ENCODE measurements at places on chromosomes 4 and X.

DNA sequence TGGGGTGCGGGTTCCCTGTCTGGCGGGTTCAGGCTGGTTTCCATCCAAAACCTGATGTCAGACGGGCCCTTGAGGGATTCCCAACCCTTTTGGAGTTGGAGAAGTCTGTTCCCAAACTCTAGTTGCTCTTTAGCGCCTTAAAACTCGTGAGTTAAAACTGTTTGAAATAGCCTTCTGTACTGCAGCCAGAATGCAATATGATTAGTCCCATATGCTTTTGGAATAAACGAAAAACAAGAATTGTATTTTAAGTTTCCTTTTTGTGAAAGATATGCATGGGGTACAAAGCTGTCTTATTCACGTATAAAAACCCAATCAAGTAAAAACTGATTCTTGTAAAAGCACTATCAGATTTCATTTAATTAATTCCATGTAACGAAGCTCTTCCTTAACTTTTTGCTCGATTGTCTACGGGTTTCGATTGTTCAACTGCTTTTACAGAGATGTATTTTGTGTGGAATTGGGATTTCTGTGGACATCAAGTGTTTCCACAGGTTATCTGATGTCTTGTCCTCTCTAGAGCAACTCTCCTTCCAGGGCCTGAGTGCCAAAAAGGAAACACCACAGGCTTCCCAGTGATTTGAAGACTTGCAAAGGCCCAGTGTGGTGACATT is 49.5 kb downstream of the CLDN34 start:
- DNase-seq = no peak

DNA sequence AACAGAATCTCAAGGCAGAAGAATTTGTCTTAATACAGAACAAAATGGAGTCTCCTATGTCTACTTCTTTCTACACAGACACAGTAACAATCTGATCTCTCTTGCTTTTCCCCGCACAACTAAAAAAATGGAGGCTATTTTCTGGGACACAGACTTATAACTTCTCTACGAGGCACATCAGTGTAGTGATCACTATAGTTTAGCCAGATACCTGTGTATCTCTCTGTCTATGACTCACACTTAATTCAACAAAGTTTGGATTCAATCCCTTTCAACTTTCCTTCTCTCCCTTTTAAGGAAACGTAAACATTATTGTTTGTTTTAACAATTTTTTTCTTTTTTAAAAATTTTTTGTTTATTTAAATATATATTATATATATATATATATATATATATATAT is 29.4 kb downstream of the APELA start:
- no peak for DNase-seq

DNA sequence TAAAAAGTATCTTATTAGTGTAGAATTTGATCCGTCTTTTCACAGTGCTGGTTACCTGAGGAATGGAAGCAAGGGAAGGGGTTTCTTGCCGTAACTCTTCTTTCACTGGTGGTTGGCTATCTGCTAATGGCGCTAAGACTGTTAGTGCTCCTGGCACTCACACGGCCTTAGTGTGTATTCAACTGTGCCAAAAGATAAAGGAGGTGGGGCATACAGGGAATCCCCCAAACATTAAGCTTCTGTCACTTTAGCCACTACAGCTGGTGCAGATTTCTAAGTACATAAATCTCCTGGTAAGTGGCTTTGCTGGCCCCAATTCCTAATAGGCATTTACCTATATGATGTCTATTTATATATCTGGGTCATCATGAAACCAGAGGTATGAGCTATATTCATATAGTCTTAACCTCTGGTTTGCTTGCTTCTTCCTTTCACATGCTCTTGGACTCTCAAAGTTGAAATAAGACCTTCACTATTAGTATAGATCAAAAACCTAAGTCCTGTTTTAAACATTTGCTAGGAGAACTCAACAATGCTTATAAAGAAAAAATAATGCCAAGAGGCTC is 95.1 kb downstream of the TSPAN7 start:
- no peak for DNase-seq

DNA sequence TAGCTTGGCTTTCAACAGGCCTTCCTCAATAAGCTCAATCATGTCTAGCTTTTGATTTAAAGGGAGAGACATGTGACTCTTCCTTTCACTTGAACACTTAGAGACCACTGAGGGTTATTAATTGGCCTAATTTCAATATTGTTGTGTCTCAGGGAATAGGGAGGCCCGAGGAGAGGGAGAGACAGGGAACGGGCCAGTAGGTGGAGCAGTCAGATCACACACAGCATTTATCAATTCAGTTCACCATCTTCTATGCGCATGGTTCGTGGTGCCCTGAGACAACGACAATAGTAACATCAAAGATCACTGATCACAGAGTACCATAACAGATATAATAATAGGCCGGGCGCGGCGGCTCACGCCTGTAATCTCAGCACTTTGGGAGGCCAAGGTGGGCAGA is 17.8 kb downstream of the ZNF81 start:
- no peak for DNase-seq

DNA sequence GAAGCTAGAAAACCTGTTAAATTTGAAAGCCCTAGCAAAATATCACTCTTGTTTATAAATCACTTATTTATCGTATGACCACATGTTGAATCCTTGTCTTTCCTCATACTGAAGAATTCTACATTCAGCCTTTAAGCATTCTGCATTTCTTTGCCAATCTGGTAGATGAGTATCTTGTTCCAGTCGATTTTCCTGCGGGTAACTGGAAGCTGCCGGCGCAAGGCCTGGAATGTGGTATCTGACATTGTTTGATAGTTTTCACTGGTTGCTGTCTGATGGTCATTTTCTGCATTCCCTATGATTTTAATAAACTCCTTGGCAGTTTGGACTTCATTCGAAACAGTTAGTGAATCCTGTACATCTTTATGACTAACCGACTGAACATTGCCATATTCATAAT is 13.7 kb upstream of the PHKA1 start:
- DNase-seq = no peak

GRCh38 chrX:111041018-111041462 is 55.0 kb upstream of the PAK3 start:
- no peak for DNase-seq
